Daoy (cell line): ENCODE measurements at places on chromosomes 6 and 20. TPM values are rescaled to one million over a fixed set of nuclear protein-coding genes. Genes with fewer than 3 reads are reported as not detected.

IP6K3 gene
- total RNA-seq = not detected in 2 replicates

- peak; percentile 56 for DNase-seq
Measured at GRCh38 chr6:169158174-169158573, 95.5 kb downstream of the THBS2 start.

GRCh38 chr20:59564171-59564570 lies 40.2 kb upstream of the PHACTR3 start:
- no peak for DNase-seq

TMEM200A gene
- total RNA-seq = not detected in 2 replicates

DNA sequence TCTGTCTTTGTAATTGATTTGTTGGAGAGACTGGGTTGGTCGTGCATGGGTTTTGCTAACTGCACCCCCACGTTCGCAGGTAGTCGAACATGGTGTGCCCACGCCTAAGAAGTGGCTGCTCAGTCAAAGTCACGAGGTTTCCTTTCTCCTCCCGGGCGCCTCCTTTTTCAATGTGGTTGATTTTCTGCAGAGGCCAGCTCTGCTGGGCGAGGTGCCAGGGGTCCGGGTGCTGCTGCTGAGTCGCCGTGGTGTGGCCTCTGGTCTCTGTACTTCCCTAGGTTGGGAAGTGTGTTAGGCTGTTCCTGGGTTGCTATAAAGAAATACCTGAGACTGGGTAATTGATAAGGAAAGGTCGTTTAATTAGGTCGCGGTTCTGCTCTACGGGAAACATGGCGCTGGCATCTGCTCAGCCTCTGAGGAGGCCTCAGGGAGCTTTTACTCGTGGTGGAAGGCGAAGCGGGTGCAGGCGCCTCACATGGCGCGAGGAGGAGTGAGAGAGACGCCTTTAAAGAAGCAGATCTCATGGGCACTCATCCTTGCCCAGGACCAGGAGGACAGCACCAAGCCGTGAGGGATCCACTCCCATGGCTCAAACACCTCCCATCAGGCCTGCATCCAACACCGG lies 14.1 kb downstream of the OSBPL2 start:
- peak; percentile 56 for DNase-seq

DNA sequence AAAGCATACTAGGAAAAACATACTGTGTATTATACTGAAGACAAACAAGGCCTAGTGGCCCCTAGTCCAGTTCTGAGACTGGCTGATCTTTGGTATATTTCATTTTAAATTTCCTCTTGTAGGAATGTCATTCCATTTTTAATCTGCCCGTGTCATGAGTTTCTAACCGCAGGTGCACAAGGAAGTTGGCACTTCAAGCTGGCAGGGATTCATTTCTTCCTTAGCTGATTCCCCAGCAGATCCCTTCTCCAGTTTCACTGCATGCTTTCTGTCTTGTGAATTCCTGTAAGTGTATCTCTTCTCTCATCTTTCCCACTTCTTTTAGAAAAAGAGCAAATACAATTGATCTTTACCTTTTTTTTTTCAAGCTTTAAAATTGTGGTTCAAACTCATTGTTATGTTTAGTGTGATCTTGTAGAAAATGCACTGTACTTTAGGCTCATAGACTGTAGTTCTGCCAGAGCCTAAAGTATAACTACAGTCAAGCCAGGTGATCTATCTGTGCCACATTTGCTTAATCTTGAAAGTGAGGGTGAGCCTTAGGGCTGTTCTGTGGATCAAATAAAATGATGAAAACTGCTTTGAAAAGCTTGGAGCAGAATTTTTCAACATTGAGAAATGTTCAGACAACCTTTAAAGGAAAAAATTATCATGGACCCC lies 37.0 kb downstream of the RNF217 start:
- DNase-seq = peak; percentile 41

DNA sequence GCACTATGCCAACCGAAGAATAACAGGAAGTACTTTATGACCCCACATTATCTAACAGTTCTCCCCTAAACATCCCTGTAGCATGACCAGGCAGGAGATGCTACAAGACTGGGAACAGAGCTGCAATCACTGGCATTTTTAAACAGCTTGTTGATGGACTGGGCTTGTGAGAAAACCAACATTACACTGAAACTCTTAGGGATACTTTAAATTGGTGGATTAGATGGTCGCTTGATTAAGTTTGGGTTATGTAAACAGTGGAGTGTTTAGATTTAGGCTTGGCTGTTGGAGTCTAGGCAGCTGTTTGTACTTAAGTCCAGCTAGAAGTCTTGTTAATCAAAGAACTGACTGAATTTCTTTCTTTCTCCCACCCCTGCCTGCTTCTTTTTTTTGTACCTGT lies 234.1 kb upstream of the BMP2 start:
- DNase-seq = peak; percentile 27

GRCh38 chr20:9236458-9236857 lies 167.6 kb downstream of the PLCB4 start:
- DNase-seq = no peak

GRCh38 chr6:170132561-170132991 lies 158.3 kb downstream of the DLL1 start:
- no peak for DNase-seq

FLOT1 gene
- total RNA-seq = 370 and 430 TPM in 2 replicates

DNA sequence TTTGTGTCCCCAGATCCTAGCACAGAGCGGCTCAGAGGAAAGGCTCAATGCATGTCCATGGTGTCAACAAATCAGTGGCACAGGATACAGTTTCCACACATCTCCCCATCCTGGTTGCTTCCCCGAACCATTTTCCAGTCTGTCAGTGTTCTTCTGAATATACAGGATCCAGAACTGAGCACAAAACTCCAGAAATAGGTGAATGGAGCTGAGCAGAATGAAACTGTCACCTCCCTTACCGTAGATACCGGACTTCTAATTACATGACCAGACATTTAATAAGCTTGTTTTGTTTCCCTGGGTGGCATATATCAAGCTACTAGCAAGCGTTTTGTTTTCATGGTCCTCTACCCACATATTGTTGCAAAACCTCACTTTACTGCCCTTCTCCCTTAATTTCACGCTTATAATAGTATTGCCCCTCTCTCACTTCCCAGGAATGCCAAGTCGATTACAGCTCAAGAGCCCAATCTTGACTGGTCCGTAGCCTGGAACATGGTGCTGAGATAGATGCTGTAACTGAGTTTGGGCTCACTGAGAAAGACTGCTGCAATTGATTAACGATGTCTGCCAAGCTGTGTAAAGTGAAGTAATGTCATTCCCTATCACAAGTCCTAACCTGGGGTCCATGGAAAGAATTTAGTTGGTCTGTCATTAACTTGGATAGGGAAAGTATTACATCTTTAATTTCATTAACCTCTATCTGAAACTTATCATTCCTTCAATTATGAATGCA lies 12.0 kb upstream of the SCRT2 start:
- no peak for DNase-seq
